ENCODE measurements at places on chromosomes 12 and 14.

DNA sequence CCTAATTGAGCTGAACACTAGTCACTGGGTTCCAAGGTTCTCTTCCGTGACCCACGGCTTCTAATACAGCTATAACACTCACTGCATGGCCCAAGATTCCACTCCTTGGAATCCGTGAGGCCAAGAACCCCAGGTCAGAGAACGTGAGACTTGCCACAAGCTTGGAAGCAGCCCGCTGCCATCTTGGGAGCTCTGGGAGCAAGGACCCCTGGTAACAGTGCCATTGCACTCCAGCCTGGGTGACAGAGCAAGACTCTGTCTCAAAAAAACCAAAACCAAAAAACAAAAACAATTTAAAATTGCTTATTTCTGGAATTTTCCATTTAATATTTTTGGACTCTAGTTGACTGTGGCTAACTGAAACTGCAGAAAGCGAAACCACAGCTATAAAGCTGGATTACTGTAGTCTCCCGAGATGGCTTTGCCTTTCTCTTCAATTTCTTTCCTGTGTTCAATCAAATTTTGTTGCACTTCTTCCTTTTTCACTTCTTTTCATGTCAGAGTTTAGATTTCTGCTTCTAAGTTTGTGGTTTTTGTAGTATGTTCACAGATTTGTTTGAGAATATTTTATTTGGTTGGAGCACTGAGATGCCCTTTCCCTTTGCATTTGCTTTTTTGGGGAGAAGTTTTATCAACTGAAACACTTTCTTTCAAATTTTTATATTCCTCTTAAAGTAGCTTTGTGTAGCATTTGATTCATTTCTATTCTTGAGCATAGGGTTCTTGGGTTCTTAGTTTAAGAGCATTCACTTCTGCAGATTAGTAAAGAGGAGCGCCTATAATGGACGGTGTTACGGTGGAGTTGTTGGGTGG lies 44.6 kb downstream of the DDHD1 start:
- DNase-seq = no peak

DNA sequence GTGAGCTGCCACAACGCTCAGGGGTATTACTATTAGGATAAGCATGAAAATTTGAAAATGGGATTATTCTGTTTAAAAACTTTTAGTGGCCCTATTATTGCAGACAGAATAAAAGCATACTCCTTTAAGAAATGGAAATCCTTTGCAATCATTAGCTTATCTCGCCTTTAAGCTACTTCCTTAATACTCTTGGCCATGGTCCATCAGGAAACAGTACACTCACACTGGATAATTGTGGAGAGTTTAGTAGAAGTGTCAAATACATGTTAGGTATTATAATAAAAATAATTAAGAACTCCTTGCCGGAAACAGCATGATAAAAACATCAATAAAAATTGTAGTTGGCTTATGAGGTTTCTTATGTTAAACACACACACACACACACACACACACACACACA lies 100.4 kb upstream of the PPFIA2 start:
- DNase-seq = no peak

DNA sequence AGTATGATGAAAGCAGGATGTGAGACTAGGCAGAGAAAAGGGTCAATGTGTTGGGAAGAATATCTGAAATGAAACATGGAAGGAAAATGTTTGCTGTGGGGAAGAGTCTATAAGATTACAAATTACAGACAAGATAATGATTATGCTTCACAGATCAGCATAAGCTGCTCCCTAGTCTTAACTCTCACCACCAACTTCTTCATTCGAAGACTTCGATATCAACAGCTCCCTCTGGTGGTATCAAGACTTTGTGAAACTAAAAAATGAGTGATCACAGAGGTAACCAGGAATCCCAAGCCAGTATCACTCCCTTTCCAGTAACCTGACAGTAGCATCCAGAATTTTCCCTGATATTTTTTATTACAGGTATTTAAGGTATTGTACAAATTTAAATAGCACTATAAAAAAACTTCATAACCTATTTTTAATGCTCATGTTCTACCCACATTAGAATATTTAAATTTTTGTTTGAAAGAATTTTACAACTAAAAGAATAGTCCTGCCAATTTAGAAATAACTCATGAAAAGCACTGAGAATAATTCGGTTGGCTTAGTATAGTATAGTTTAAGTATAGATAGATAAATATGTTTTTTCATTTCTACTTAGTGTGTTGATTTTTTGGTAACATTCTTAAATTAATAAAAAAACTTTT lies 84.4 kb downstream of the C2CD5 start:
- DNase-seq = peak; percentile 43

GRCh38 chr12:80015660-80016059 lies 80.8 kb upstream of the PPP1R12A start:
- DNase-seq = no peak

GRCh38 chr12:83664650-83665049 lies 977.9 kb downstream of the TMTC2 start:
- DNase-seq = peak; percentile 22

DNA sequence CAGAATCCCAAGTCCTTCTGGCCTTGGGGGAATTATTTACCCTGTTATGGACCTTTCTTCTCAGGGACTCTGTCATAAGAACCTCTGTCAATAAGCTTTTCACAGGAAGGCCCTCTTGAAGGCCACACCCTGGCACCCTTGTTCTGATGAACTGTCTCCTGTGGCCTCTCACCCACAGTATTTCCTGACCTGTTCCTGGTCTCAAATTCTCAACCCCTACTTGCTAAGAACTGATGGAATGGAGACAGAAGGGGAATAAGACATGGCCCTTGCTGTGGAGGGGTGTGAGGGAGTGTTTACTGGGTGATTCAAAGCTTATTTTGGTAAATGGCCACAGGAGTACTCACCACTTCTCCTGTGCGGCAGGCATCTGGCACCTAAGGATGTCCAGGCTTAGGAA lies 1082.9 kb downstream of the BCL11B start:
- DNase-seq = no peak

DNA sequence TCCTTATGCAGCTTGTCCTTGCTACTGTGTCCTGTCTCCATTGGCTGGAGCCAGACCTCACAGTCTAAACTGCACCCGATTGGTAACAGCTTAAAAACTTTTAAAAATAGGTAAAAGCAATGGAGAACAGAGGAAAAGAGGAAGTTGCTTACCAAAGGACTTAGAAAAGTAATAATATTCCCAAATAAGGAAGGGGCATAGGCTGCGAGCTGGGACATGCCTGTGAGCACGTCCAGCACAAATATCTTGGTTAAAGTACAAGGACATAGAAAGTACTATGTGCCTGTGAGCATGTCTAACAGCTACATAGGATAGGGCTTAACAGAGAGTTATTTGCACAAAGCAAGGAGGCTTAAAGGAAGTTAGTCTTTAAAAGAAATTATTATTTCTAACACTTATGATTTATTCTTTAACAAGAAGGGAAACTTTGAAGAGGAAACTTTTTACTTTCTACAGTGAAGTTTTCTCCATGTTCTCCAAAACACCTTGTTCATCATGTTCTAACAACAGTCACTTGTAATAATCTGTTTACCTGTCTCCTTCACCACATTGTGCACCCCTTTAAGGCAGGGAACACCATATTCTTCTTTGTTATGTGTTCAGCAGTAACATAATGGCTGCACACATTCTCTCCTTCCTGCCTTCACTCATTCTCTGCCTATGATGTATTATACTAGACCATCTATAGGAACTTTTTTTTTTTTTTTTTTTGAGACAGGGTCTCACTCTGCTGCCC lies 9.8 kb upstream of the UBE2N start:
- DNase-seq = no peak

GRCh38 chr12:84131076-84131475 lies 781.5 kb downstream of the SLC6A15 start:
- DNase-seq = no peak

DNA sequence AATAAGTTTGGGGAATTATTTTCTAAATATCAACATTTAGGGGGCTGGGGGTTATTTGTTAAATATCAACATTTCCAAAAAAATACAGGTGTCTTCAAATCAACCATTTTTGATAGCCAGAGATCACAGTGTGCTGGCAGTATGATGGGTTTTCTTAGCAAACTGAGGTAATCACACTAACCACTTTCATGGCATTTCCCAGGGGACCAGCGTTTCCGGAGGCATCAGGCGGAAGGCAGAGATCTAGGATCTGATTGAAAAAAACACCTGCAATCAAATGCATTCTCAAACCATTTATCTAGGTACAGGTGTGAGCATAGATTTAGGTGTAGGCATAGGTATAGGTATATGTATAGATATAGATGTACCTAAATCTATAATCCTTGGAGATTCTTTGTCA lies 34.6 kb downstream of the GLRX5 start:
- DNase-seq = no peak

DNA sequence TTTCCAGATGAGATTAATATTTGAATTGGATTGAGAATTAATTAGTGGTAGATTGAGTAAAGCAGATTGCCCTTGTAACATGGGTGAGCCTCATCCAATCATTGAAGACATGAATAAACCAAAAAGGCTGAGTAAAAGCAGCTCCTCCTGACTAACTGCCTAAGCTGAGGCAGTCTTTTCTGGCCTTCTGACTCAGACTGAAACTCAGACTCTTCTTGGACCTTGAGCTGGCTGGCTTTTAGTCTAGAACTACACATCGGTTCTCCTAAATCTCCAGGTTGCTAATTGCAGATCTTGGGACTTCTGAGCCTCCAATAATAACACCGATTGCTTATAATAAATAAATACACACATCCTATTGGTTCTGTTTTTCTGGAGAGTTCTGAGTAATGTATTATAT lies 24.0 kb downstream of the FKBP11 start:
- no peak for DNase-seq

- DNase-seq = no peak
Observed at GRCh38 chr14:47826809-47827208, 151.4 kb upstream of the MDGA2 start.

DNA sequence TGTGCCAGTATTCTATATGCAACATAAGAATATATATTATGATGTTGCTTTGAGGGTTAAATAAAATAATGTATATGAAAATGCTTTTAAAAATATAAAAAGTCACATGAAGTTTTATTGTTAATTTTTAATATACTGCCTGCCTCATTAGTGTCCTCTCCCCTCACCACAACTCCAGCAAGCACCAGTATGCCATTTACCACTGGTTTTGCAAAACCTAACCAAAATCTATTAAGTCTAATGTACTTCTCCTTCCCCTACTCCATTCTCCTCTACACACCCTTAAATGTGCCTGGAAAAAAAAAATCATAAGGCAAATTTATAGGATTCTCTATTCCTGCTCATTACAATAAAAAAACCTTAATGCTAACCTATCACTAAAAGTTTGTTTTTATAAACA lies 24.0 kb upstream of the GNG2 start:
- DNase-seq = no peak

GRCh38 chr12:89825591-89826449 lies 117.2 kb upstream of the ATP2B1 start:
- no peak for DNase-seq

- DNase-seq = no peak
Observed at GRCh38 chr14:23513818-23514643, 37.5 kb downstream of the ZFHX2 start.

DNA sequence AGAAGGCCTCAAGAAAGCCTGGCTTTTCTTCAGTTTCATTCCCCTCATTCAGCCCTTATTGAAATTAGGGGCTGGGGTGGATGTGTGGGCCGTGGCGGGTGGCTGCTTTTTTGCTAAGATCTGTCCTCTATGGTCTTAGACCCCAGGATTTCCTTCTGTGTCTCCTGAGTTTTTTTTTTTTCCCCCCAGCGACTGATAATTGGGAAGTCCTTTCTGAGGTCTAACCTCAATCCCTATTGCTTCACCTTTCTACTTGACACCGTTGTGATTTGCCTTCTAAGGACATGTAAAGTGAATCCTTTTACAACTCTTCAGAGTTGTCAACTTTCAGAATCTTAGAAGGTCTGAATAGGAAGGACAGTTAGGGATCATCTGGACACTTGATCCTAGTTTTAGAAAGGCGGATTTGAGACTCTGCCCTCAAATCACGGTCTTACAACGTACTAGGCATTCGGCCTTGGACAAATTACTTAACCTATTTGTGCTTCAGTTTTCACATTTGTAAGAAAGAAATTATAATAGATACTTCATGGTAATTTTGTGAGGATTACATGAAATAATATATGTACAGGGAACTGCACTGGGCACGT lies 4.4 kb downstream of the GPR84 start:
- DNase-seq = no peak

- DNase-seq = no peak
Observed at GRCh38 chr12:95942101-95942523, 302 bp downstream of the CCDC38 start.

DNA sequence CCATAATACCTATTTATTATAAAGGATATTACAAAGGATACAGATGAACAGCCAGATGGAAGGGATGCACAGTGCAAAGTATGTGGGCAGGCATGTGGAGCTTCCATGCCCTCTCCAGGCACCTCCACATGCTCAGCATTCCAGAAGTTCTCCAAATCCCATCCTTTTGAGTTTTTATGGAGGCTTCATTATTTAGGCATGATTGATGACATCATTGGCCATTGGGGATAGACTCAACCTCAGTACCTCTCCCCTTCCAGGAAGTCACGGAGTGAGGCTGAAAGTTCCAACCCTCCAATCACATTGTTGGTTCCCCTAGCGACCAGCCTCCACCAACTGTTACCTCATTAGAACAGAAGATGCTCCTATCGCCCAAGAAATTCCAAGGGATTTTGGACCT lies 156.4 kb downstream of the ATP23 start:
- no peak for DNase-seq

GRCh38 chr12:108299516-108299915 lies 39.6 kb downstream of the CMKLR1 start:
- no peak for DNase-seq

- no peak for DNase-seq
Observed at GRCh38 chr12:39846304-39846703, 226.7 kb upstream of the ABCD2 start.

DNA sequence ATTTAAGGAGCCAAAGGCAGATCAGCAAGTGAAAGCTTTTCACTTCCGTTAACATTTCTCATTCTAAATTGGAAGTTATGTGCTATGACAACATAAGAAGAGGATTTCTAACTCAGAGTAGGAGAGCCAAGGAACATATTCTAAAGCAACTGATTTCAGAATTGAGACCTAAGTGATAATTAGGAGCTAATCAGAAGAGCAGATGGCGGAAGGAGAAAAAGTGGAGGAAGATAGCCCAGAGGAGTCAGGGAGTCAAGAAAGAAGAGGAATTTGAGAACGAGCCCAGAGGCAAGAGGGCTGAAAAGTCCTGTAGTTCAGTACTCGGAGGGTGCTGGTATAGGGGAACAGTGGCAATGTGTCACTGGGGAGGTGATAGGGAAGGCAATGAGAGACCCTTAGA lies 162.4 kb downstream of the CNTN1 start:
- DNase-seq = no peak

Data from renal cortex interstitium (tissue), 15 donors.